Muscle of arm (tissue), 14 donors: ENCODE measurements at places on chromosomes 2 and 18.

GRCh38 chr2:101627285-101628029 lies 70.0 kb upstream of the MAP4K4 start:
- DNase-seq: no peak

GRCh38 chr2:189592353-189592984 lies 11.9 kb upstream of the SLC40A1 start:
- no peak for DNase-seq

GRCh38 chr2:15780912-15781574 lies 159.3 kb upstream of the MYCN start:
- DNase-seq: no peak

- peak; percentile 58 for DNase-seq
Observed at GRCh38 chr2:112582314-112582746, 2.1 kb upstream of the CHCHD5 start.

DNA sequence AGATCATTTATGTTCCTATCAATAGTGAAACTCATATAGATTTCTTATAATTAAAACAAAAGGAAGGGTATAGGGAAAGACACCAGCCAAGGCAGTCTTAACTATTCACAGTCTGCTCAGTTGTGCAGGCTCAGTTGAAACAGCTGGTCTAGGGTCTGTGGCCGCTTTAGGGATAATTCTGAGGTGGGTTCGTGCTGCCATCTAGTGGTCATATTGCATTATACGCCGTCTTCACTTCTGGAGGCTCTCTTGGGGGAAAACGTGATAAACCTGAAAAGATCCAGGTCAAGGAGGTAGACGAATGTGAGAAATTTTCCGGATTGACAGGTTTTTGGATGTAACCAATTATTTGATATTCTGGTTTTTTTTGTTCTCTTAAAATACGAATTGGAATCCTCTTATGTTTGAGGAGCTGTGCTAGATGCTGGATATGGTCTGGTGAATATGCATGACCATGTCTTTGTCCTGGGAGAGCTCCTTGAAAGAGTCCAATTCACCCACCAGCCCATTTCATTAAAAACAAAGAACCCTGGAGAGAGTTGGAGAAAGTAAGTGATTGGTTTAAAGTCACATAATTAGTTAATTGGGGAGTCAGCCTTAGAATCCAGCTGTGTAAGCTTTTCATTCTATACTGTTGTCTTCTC lies 492.4 kb downstream of the PLCL1 start:
- peak; percentile 67 for DNase-seq

- no peak for DNase-seq
Observed at GRCh38 chr2:219512524-219513216, 1.6 kb upstream of the ASIC4 start.

DNA sequence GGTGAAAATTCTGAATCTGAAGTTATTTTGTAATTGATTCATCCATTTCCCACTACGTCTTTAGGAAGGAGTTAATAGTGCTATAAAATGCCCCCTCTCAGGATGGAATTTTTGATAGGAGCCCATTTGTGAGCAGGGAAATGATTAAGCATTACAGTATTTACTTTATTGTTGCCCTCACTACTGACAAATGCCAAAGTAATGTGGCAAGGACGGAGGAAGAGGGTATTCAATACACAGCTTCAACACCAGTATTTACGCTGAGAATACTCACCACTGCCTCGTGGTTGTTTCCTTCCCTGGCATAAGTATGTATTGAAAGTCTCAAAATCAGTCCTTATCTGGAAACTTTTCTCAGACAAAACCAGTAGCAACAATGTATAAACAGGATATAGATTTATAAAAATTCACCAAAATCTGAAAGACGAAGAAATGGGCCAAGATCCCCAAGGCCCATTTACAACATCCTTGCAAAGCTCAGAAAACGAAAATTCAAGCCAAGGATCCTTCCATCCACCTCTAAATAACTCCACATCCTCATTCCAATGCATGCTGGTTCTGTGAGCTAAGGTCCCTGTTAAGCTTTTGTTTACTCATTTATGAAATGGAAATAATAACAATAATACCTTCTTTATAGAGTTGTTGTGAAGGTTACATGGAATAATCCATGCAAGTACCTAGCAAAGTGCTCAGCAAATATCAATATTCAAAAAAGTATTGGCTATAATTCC lies 29.3 kb downstream of the FEZ2 start:
- DNase-seq: no peak

- no peak for DNase-seq
Observed at GRCh38 chr2:8581234-8581561, 100.7 kb upstream of the ID2 start.

DNA sequence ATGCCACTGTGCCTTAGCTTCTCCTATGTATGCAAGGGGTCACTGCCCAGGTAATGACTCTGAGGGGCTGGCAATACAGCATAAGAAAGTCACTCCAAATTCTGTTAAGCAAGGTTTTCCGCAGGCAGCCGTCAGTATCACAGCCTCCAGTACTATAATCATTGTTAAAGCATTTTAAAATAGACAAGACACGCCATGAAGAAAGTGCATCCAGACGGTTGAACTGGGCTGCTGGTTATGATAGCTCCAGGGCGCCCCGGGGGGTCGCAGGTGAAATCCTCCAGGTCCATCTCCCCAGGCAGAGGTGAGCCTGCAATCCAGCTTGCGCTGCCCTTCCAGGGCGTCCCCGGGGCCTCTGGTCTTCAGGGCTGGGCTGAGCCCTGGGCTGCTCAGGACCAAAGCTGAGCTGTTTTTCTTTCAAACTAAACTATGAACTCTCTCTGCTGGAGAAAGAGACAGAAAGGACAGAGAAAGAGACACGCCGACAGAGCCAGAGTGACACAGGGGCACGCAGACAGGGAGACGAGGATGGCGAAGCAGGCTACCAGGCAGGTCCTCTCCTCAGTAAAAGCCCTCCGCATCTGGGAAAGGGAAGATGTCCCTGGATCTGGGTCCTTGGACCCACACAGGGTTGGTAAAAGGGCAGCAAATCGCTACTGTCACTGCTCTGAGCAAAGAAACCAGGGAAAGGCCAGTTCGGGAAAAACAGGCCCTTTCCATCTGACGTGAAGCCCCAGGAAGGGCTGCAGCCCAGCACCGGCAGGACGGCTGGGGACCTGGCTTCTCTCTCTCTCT lies 2.1 kb upstream of the TWIST2 start:
- DNase-seq: peak; percentile 15

DNA sequence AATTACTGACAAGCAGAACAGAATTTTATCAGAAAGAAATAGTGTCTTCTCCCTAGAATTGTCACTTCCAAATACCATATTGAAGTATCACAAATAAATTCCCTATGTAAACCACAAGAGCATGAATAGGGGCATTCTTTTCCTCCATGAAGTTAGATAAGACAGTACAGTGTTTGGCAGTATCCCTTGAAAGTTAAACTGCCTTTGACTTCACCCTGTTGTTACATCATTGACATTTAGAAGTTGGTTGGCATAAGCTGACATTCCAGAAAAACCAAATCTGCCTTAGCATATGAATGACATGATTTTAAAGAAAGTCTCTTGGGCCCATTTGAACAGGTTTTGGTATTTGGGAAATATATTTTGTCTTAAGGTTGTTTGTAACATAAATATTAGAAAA lies 50.2 kb upstream of the OSR1 start:
- no peak for DNase-seq

- DNase-seq: no peak
Observed at GRCh38 chr18:11666831-11667230, 22.2 kb upstream of the GNAL start.

DNA sequence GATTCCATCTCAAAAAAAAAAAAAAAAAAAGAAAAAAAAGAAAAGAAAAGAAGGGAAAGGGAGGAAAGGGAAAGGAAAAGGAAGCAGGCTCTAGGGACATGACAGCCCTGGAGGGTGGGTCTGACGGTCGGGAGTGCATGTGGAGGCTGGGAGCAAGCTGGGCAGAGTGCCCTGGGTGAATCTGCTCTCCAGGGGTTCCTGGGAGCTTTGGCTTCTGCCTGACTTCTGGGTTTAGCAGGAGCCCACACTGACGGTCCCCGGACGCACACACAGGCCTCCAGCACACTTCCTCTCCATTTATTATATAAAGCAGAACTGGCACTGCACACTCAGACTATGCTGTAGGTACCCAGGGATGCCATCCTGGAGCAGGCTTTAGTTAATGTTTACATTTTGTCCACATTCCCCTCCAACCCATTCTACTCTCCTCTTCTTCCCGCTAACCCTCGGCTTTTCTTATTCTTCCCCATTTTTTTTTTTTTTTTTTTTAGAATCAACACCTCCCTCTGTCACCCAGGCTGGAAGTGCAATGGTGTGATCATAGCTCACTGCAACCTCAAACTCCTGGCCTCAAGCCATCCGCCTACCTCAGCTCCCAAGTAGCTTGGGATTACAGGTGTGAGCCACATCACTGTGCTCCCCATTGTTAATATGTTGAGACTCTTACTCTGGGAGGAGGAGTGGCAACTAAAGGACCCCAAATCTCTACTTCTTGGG lies 151.1 kb upstream of the SLC1A4 start:
- no peak for DNase-seq

GRCh38 chr2:170170281-170171040 lies 7.5 kb upstream of the MYO3B start:
- no peak for DNase-seq

DNA sequence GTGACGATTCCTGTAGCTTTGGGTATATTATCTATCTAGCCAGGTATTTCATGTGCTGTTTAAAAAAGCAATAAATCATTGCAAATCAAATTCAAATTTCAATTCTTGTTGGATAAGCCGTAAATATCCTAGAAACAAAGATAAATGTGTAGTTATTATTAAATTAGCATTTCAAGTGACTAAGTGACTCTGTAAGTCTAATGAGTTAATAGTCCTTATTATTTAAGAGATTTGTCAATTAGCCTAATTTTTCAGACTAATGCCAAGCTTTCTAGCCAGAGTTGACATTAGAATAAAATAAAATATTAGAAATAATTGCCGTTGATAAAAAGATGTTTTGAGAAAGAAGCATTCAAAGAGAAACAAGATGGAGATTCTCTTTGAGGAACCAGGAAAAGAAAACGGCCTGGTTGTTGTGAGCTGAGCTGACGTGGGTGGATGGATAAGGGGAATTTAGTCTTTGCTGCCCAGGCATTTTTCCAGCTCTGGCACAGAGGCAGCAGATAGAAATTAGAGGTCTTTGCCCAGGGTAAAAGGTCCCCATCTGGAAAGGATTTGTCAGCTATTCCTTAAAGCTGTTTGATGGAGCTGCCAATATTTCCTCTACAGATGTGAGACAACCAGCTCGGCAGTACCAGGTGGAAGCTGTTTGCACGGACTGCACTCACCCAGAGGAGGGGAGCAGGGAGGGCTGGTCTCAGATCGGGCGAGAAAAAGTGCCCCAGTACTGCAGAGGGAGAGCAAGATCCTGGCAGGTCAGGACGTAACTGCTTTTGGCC lies 117.3 kb upstream of the SEC11C start:
- DNase-seq: peak; percentile 57

- DNase-seq: no peak
Observed at GRCh38 chr2:217856871-217857270, 145.9 kb downstream of the TNS1 start.

- DNase-seq: no peak
Observed at GRCh38 chr2:47304654-47305053, 98.3 kb upstream of the MSH2 start.

GRCh38 chr2:188524519-188525113 lies 232.9 kb downstream of the GULP1 start:
- peak; percentile 69 for DNase-seq

GRCh38 chr2:128978212-128978611 lies 659.5 kb upstream of the HS6ST1 start:
- DNase-seq: no peak

DNA sequence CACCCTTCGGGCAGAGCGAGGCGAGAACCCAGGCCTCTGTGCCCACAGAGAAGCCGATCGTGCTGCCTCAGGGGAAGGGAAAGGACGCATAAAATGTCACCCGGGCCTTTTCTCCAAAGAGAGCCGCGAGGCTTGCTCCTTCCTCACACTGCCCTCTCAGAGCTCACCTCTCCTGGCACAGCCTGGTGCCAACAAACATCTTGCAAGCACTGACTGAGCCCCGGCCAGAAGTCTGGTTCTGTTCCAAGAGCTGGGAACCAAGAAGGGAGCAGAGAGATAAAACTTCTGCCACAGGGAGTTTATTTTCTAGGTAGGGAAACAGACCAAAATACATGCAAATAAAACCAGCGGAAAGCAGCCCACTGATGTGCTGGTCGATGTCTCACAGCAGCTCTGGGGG lies 13.6 kb upstream of the ADI1 start:
- DNase-seq: no peak

DNA sequence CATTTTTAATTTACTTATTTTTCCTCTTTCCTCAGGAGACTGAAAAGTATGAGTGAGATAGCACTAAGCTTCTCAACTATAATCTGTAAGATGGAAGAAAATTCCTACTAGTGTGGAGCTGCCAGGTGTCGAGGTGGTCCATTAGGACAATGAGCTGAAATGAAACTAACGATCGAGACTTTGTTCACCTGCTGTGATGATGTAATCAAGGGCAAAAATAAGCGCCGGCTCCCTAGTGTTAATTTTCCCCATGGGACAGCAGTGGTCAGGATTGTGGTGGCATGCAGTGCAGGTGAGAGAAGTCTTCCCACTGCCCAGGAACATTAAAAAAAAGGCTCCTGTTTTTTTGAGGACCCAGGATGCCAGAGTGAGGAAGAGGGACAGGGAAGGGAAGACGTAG lies 859.1 kb upstream of the GCFC2 start:
- DNase-seq: no peak

DNA sequence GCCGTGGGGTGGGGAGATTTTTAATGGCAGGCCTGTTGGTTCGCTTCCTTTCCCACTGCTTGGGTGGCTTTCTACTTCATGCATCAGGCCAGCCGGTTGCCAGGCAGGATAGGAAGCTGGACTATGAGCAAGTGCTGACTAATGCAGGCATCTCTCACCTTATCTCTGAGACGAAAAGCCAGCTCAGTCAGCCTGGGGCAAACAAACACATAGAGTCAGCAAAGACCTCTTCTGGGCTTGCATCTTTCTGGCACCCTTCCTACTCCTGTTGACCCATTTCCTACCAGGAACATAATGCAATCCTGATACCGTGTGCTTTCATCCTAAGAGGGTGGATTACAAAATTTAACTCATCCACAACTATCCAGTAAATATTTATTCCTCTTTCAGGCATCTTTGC lies 416.6 kb upstream of the MEX3C start:
- DNase-seq: no peak

GRCh38 chr2:44578471-44579093 lies 216.8 kb downstream of the CAMKMT start:
- no peak for DNase-seq

DNA sequence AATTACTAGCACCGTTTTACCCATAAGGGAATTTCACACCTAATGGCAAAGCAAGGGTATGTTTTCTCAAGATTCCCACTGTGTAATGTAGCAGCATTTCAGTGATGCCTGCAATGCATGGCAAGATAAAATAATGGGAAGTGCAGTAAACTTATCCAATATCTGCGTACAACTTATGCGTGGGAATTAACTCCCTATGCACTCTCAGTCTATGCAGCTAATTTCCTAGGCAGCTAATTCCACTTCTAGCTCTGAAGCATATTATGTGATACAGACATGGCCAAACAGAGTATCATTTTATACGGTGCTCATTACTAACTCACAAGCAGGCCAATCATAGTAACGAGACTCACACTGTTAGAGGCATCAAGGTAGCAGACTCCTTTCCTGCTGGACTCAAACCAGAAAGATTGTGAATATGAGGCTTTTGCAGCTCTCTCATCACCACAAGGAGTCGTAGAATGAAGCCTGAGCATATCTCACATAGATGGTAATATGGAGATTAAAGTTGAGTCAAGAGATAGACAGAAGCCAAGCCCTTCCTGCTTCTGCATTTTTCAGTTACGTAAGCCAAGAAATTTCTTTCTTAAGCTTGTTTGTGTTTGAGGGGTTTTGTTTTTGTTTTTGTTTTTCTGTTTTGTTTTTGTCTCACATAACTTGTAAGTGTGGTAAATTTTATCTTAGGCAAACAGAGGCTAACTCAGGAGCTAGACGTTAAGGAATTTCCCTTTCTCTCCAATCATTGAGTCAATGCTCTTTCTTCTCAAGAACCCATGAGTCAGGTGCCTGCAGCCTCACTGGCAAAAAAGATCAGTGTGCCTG lies 34.8 kb upstream of the ITGAV start:
- no peak for DNase-seq
